Naive thymus-derived CD8-positive, alpha-beta T cell (primary cell): ENCODE measurements at places on chromosomes 4 and X.

DNA sequence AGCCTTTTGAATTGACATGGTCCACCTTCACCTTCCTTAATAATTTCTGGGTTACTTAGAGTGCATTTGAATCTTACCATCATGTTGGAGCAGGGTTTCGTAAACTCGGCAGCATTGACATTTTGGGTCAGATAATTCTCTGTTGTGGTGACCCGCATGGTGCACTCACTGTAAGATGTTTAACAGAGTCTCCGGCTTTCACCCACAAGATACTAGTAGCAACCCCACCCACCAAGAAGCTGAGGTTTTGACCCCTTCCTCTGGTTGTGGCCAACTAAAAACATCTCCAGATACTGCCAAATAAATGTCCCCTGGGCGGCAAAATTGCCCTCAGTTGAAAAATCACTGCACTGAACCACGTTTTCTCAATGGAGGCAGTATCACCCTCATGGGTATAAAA is 62.7 kb downstream of the CHST7 start:
- no peak for DNase-seq

- no peak for DNase-seq
Observed at GRCh38 chr4:13615161-13615560, 12.4 kb downstream of the BOD1L1 start.

DNA sequence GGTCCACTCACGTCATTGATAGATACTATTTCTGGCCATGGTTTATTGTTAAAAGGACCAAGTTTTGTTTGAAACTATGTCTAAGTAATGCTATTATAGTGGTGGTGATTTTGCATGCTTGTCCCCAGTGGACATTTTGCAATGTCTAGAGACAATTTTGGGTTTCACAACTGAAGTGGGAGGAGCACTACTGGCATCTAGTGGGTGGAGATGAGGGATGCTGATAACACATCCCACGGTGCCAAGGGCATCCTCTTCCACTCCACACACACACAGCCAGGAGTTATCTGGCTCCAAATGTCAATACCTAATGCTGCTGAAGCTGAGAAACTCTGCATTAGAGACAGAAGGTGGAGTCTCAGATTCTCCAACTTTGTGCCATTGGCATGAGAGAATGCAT is 131.2 kb downstream of the FRMPD4 start:
- no peak for DNase-seq

GRCh38 chr4:147015491-147015890 is 69.8 kb upstream of the TTC29 start:
- no peak for DNase-seq

- DNase-seq, result no peak
Observed at GRCh38 chrX:16851421-16851820, 18.7 kb downstream of the RBBP7 start.
